ENCODE measurements at places on chromosomes 5 and 9.

- no peak for DNase-seq
Observed at GRCh38 chr9:477193-477592, 262.5 kb downstream of the DOCK8 start.

DNA sequence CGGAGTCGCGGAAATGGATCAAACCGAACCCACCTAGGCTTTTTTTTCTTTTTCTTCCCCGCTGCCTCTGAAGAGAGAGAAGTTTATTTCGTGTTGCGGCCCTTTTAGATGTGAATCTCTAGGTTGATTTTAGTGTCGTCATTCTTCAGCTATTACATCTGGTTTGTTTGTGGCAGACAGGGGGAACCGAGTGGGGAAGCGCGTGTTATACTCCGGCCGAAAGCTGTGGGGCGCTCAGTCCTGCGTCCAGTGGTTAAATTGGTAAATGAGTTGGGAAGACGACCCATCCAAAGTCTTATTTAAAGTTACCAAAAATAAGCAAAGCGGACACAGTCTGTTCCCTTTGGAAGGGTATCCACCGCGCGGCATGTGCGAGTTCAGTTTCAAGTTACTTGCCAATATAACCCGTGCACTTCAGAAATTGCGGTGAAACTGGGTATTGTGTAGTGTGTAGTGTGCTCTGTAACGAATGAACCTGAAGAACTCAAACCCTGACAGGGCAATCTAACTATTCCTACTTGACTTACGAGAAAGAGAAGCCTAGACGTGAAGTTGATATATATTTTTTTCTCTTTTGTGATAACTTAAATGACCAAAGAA is 1.3 kb downstream of the MAN2A1 start:
- peak; percentile 72 for DNase-seq

DNA sequence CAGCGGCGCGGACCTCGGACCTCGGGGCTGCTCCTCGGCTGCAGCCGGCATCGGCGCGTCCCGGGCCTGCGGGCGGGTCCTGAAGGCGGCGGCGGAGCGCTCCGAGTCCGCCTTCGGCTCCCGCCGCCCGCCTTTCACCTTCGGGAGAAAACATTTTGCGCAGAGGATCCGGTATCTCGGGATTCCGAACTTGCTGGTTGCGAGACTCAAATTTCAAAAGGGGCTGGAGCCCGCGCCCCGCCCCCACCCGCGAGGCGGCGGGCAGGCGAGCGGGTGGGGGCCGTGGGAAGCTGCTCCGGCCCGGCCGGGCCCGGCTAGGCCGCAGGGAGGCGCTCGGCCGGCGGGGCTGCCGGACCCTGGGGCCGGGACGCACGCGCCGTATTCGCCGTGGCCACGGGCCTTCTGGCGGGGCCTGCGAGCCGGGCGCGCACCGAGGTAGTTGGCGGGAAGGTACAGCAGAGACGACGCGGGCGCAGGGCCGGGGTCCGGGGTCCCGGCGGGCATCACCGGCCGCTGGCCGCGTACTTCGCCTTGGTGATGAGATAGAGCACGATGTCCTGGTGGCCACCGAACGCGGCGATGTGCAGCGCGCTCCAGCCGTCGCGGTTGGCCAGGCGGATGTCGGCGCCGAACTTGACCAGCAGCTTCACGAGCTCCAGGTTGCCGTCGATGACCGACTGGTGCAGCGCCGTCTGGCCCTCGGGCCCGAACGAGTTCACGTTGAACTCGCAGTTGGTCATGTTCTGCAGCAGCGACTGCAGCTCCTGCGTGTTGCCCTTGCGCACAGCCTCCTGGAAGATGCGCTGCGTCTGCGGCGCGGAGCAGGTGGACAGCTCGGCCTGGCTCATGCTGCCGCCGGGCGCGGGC is 757 bp downstream of the NRARP start:
- DNase-seq, result no peak

DNA sequence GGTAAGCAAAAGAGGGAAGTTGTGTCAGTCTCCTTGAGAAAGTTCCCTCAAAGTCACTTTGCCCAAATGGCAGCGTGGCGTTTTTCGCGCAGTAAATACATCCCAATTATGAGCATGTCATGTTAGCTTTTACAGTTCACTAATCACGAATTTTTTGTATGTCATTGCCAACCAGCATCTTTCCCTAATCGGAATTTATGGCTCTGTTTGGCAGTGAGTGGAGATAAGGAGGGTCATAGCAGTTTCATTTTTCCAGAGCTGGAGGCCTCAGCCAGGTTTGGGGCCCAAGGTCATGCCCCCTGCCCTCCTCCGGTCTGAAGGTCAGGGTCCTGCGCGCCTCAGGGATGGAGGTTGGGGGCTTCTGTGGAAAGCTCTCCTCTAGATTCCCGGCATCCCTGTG is 50.1 kb downstream of the C5orf15 start:
- DNase-seq, result no peak

- no peak for DNase-seq
Observed at GRCh38 chr5:140267201-140267540, 35.7 kb downstream of the PFDN1 start.

DNA sequence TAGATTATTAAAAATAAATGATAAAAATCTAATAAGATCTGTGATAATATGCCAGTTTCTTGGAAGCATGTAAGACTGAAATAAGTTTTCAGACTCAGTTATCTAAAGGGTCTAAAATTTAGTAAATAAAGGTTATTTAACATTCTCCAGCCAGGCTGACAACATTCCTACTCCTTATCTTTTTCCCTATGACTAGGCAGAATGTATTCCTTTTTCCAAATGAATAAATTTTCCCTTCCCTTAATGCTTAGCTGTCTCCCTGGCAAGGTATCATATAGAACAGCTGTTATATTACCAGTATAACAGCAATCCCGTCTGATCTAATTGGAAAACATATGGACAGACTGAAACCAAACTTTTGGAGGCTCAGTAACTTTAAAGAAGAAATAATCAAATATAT is 13.0 kb downstream of the MEGF9 start:
- DNase-seq, result no peak

DNA sequence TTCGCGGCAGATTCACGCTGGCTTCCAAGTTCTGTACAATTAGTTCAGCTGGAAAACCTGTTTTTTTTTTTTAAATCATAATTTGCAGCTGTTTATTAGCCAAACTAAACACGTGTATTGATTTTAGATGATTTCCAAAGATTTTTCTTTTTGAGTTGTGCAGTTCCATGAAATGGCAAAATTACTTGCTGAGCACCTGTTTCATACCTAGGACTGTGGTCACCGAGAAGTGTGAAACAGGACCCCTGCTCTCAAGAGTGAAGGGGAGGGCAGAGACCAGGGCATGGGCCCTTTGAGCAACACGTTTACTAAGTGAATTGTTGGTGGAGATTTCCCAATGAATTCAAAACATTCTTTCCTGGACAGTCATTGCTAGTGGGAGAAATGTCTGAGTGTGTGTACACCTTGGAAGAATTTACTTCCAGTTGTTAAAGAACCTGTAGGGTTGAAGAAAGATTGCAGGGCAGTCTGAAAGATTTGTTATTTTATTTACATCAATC is 688 bp downstream of the SNX24 start:
- DNase-seq, result no peak

DNA sequence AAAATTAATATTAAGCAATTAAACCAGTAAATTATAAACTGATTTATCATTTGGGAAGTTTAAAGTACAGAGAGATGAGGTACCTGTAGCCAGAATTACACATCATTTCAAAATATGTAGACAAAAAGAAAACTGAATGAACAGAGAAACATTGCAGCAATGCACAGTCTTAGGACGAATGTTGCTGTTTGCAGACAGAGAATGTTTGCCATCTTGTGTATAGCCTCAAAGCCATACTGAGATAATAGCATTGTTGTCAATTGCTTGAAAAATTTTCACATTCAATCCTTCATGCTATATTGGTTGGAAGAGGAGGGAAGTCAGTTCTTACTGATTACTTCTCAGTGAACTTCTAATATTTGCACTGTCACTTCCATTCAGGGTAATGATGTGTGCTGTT is 326.2 kb downstream of the PRR16 start:
- DNase-seq, result no peak

DNA sequence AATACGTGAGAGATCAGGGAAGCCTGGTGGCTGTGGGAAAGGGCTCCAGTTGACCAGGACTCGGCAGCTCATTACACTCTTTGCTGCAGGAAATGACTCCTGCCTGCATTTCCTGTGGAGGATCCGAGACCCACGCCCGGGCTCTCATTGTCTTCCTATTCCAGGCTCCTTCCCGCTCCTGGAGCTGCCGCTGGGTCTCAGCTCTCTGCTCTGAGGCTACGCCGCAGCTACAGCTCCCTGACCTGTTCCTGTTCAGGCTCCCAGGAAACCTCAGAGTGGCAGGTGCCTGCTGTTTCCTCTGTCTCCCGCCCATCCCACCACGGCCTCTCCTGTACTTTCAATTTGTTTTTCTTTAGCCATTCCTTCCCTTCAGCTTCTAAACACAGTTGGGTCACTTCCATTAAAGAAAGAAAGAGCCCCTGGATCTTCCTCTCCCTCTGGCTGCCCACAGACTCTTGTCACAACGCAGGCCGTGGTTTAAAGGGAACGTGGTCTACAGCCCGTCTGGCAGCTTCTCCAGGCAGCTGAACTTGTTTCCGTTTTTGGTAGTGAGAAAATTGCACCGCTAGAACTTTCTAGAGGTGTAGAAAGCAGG is 71.5 kb downstream of the IL6ST start:
- no peak for DNase-seq

- DNase-seq, result no peak
Observed at GRCh38 chr5:76404223-76405211, 1.4 kb downstream of the IQGAP2 start.

DNA sequence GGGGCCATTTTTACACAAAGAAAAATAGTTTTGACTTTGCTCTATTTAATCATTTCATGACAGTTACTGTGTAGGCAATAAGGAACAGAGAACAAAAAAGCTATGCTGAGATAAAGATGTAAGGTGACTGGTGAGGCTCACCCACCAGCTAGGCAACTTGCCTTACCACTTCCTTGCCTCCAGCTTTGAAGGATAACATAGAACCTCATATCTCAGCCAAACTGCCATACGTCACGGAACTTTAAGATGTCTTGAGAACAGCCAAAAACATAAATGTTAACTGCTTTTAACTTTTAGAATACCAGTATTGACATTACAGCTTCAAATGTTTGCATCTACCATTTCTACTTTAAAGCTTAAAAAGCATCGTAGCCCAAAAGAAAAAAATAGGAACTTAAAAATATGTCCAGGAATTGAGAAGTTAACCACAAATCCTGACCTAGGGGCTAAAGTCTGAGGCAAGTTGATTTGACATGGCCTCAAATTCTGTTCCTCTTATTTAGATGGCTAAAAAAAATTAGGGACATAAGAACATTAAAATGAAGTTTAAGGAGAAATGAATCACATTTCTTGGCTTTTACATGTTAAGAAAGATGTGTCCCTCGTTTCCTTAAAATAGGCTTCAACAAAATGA is 7.7 kb upstream of the GCNT4 start:
- DNase-seq, result no peak

- DNase-seq, result no peak
Observed at GRCh38 chr9:116323571-116323970, 170.0 kb downstream of the PAPPA start.

GRCh38 chr5:66653325-66653724 is 57.1 kb downstream of the MAST4 start:
- DNase-seq, result no peak

DNA sequence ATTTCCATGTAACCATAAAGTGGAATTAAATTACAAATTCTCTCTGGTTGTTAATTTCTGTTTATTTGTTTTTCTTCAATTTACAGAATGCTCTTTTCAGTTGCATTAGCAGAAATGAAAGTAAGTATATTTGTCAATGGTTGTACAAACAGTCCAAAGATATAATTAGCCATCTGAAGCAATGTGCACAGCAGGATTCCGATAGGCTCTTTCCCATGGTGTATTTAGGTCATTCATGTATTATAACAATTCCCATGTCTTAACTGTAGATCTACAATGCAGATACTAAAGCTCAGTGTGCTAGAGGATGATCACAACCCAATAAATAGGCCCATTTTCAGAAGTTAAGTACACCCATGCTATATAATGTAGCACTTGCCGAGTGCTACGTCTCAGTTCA is 43.8 kb downstream of the RECK start:
- DNase-seq, result no peak

DNA sequence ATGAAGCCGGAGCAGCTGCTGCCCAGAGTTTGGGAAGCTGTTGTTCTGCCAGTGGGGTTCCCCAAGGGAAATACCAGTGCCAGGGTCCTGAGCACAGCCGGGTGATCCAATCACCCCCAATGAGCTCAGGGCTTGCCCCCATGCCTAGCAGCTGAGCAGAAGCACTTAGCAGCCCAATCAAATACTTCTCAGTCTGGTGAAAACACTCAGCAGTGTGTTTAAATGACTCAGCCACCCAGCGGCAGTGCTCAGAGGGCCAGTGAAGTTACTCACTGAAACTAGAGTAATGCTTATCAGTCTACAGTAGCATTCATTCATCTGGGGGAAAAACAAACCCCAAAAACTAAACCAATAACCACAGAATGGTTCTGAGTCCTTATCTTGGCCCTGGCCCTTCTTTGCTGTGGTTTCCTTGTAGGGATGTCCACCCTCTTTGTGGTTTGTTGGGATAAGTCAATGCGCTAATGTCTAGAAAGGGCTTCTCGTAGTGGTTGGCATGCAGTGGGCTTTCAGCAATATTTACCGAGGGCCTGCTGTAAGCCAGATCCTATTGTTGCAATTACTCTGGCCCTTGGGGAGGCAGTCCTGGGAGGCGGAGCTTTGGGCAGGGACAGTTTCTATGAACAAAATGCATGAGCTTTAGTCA is 43.1 kb downstream of the LHX2 start:
- no peak for DNase-seq

DNA sequence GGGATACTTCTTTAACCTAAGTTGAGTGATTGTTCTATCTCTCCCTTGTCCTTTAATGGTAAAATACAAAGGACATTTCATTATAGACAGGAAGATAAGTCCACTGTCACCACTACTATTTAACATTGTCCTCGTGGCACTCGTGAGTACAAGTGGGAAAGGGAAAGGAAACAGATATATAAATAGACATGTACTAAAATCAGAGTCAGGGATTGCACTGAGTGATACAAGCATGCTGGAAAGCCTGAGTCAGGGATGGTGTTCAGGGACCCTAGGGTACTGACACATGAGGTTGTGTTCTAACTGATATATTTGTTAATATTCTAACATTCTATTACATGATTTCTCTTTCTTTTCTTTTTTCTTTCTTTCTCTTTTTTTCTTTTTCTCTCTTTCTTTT is 74.8 kb upstream of the FAM170A start:
- no peak for DNase-seq

DNA sequence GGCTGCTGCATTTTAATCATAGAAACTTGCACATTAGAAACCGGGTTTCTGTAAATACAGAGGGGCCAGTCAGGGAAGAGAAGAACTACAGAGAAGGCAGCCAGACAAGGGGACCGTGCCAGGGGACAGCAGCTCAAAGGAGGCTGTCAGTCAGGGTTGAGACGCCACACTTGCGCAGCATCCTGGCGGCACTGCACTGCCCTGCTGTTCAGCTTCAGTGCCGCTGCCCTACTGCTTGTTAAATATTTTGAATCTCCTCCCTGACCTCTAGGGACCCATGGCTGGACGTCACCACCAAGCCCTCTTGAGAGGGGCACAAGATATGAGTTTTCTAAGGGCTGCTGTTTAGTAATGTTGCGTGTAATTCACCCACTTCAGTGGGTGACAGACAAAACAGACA is 43.6 kb upstream of the ZBTB43 start:
- DNase-seq, result no peak

- DNase-seq, result no peak
Observed at GRCh38 chr9:123925819-123926218, 4.1 kb downstream of the DENND1A start.

- no peak for DNase-seq
Observed at GRCh38 chr9:93958819-93959682, 3.9 kb upstream of the BARX1 start.

GRCh38 chr9:90864779-90865178 is 63.2 kb downstream of the SYK start:
- DNase-seq, result no peak
